ENCODE measurements at places on chromosomes 4 and X. TPM values are rescaled to one million over a fixed set of nuclear protein-coding genes. Genes with fewer than 3 reads are reported as not detected.

- no peak for DNase-seq
- no peaks in the 10 kb centered on the region for H3K36me3 ChIP-seq
- H3K4me3 ChIP-seq = no peak overlapping the region
- H3K27me3 ChIP-seq = no peaks in the 10 kb centered on the region
Observed at GRCh38 chrX:98717970-98718369, 1692.1 kb downstream of the PCDH19 start.

DNA sequence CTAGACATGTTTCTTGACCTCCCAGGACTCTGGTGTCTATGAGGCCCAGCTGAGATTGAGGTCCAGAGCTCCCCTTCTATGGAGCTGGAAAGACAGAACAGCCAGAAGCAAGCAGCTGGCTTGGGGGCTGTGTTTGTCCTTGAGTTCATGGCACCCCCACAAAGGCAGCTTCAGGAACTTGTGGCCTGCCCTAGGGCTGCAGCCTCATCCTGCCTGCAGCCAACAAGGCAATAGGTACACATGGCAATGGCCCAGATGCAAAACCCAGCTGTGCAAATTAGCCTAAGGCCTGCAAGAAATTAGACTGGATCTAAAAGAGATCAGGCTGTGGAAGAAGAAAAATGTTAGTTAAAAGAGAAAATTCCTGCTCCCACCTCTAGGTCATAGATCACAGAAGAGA, 131.7 kb upstream of the NALF2 start:
- no peak for DNase-seq
- H3K36me3 ChIP-seq = no peaks in the 10 kb centered on the region
- H3K4me1 ChIP-seq = no peaks in the 10 kb centered on the region
- H3K27me3 ChIP-seq = no peaks in the 10 kb centered on the region

- no peaks in the 10 kb centered on the region for H3K36me3 ChIP-seq
- H3K27me3 ChIP-seq = no peaks in the 10 kb centered on the region
- peaks cover 35% of the 10 kb centered on the region for H3K4me1 ChIP-seq
- no peak overlapping the region for H3K27ac ChIP-seq
- DNase-seq = no peak
Observed at GRCh38 chr4:41140410-41140809, 73.9 kb downstream of the APBB2 start.

- no peak overlapping the region for H3K4me3 ChIP-seq
- no peak overlapping the region for H3K27ac ChIP-seq
- H3K27me3 ChIP-seq = no peaks in the 10 kb centered on the region
- DNase-seq = no peak
- H3K36me3 ChIP-seq = no peaks in the 10 kb centered on the region
Observed at GRCh38 chr4:37935026-37935425, 25.2 kb upstream of the PTTG2 start.

DNA sequence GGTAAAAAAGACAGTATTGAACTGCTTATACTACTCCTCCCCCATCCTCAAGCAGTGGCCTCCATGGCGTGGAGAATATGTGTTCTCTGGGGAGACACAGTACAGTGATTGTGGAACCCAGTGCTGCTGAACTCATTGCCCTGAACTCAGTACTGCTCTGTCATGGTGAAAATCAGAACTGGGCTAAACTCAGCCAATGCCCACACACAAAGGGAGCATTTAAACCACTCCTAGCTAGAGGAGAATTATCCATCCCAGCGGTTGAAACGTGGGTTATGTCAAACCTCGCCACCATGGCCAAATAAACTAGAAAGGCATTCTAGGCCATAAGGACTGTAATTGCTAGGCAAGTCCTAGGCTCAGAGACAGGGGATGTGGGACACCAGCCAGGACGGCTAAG, 131.8 kb downstream of the SPOCK3 start:
- no peaks in the 10 kb centered on the region for H3K27me3 ChIP-seq
- DNase-seq = no peak
- no peak overlapping the region for H3K27ac ChIP-seq
- H3K4me3 ChIP-seq = no peak overlapping the region
- H3K36me3 ChIP-seq = no peaks in the 10 kb centered on the region

GRCh38 chrX:108642273-108642628, 94.1 kb downstream of the IRS4 start:
- no peak overlapping the region for H3K27ac ChIP-seq
- no peaks in the 10 kb centered on the region for H3K4me1 ChIP-seq
- no peak overlapping the region for H3K4me3 ChIP-seq
- no peak for DNase-seq
- H3K27me3 ChIP-seq = peaks cover 3% of the 10 kb centered on the region
- H3K36me3 ChIP-seq = no peaks in the 10 kb centered on the region

DNA sequence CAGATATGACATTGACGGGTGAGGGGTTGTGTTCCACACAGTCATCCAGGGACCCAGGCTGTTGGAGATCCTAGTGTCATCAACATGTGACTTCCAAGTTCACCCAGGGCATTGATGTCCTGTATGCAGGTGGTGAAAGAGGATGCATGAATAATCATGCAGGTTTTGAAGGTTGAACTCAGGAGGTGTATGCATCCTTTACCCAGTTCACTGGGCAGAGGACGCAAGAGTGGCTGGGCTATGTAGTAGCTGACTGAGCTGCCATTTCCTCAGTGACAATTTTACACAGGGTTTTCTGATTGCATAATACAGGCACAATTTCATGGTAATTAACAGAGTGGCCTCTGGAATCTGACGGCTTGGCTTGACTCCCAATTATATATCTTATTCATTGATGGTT, 323.0 kb downstream of the HS3ST1 start:
- H3K4me3 ChIP-seq = no peak overlapping the region
- H3K27ac ChIP-seq = no peak overlapping the region
- no peaks in the 10 kb centered on the region for H3K27me3 ChIP-seq
- no peaks in the 10 kb centered on the region for H3K4me1 ChIP-seq
- no peaks in the 10 kb centered on the region for H3K36me3 ChIP-seq

Gene CCKAR
- total RNA-seq = 0.12 TPM

DNA sequence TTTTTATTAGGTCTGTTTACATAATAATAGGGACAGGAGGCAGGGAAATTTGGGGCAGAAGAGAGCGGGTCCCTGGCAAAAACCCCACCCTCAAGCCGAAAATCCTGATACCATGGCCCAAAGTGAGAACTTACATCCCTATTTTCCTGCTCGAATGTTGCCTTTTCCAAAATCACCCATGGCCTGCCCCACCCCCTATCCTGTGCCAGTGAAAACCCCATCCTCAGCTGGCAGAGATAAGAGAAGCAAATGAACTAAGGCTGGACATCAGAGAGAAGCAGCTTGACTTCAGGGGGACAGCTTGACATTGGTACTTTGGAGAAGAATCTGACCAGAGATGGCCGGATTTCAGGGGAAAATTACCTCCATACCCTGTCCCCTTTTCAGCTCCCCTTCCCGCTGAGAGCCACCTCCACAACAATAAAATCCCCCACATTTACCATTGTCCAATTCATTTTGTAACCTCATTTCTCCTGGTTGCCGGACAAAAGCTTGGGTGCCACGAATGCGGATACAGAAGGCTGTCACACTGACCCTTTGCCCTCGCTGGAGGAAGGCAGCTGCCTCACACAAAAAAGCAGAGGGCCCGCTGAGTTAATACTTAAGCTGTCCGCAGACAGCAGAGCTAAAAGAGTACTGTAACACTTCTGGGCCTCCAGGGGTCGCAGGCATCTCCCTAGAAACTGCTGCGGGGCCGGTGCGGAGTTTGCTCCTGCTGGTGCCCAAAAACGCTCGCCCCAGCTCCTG, 196.2 kb downstream of the SNCA start:
- no peak overlapping the region for H3K27ac ChIP-seq
- no peak overlapping the region for H3K4me3 ChIP-seq
- peak; percentile 66 for DNase-seq
- no peaks in the 10 kb centered on the region for H3K4me1 ChIP-seq
- no peaks in the 10 kb centered on the region for H3K36me3 ChIP-seq

Gene RHOH
- 0.08 TPM for total RNA-seq

DNA sequence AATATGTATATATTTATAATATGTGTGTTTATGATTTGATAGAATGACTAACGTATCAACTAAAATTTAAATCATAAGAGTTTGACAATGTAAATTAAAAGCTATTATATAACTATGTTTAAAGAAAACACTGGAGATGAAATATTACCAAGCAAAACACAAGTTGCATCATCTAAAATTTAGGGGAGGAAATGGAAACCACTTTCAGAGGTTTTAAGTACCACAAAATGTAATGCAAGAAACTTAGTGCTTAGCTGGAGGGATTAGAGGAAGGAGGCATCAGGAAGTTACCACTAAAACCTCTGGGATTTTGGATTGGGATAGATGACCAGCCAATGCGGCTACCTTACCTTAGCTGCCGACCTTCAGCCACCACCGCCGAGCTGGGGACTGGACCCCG, 1192.1 kb upstream of the PRKX start:
- H3K27me3 ChIP-seq = no peaks in the 10 kb centered on the region
- H3K36me3 ChIP-seq = no peaks in the 10 kb centered on the region
- no peak for DNase-seq
- H3K4me1 ChIP-seq = no peaks in the 10 kb centered on the region
- no peak overlapping the region for H3K27ac ChIP-seq
- no peak overlapping the region for H3K4me3 ChIP-seq

GRCh38 chr4:54099287-54099747, 646 bp upstream of the GSX2 start:
- no peak overlapping the region for H3K27ac ChIP-seq
- no peak for DNase-seq
- H3K4me1 ChIP-seq = peaks cover 21% of the 10 kb centered on the region
- no peak overlapping the region for H3K4me3 ChIP-seq
- peaks cover 77% of the 10 kb centered on the region for H3K27me3 ChIP-seq

DNA sequence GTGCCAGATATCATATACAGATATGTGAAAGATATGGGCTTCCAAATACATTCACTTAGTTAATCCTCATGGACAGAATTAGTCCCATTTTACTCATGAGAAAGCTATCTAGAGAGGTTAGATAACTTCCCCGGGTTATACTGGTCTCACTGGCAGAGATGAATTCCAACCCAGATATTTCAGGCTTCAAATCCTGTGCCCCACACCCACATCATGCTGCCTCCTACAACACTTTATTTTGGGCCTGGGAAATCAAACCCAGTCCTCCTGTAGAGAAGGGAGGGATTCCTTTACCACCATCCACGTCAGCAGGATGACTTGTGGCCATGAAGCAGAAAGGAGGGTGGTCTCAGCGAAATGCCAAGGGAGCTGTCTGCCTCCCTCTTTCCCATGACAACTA, 113.8 kb downstream of the ATP10D start:
- no peak overlapping the region for H3K4me3 ChIP-seq
- H3K27me3 ChIP-seq = no peaks in the 10 kb centered on the region
- no peak overlapping the region for H3K27ac ChIP-seq
- DNase-seq = no peak
- no peaks in the 10 kb centered on the region for H3K4me1 ChIP-seq
- H3K36me3 ChIP-seq = no peaks in the 10 kb centered on the region

DNA sequence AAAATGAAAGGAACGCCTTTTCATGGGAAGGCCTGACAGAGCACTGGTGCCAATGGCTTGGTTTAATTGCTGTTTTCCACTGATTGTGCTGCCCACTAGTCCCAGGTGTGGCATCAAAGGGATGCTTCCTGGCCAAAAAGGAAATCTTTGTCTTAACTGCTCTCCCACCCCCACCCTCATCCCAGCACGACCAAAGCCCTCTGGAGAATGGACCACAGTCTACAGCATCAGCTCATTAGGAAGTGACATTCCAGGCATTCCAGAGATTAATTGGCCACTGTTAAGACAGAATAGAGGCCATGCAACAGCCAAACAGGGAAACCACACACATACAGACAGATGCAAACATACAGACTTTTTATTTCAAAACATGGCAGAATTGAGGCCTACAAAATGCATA, 143.2 kb downstream of the LHFPL1 start:
- DNase-seq = no peak
- no peaks in the 10 kb centered on the region for H3K36me3 ChIP-seq
- H3K4me3 ChIP-seq = no peak overlapping the region
- H3K4me1 ChIP-seq = no peaks in the 10 kb centered on the region
- H3K27ac ChIP-seq = no peak overlapping the region

DNA sequence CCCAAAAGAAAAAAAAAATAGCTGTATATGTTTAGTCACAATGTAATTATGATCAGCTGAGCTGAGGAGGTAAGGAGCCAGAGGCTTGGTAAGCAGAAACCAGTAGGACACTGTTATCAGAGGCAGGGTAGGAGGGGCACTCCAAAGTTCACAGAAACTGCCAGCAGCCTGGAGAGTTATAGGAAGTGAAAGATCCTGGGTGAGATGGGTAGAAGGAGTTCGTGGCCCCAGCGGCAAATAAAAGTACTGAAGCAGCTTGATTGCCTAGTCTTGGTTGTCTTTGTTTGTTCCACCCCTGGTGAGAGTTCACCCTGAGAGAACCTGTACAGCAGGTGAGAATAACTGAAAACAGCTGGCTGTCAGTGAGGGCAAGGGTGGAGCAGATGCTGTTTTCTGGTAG, 340.8 kb downstream of the ADGRL3 start:
- no peaks in the 10 kb centered on the region for H3K4me1 ChIP-seq
- H3K4me3 ChIP-seq = no peak overlapping the region
- no peak for DNase-seq
- no peaks in the 10 kb centered on the region for H3K36me3 ChIP-seq
- no peaks in the 10 kb centered on the region for H3K27me3 ChIP-seq

Gene DOK7
- 2.5 TPM for total RNA-seq

GRCh38 chrX:129737916-129738315, 863 bp upstream of the XPNPEP2 start:
- DNase-seq = no peak
- H3K4me3 ChIP-seq = no peak overlapping the region
- H3K4me1 ChIP-seq = no peaks in the 10 kb centered on the region

DNA sequence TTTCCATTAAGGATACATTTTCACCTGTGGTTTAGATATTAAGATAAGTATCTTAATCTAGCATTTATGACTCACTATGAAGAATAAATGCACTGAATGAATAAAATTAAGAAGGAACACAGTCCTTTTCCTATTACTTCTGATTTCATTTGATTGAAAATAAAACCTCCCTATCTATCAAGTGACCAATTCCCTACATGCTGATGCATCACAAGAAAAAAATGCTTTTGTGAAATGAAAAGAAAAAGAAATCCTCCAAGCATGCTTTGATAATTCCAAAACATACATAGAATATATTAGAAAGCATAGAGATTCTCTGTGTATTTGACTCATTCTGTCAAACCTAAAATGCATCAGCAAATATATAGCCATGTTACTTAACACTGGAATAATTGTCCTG, 37.1 kb downstream of the PCDH10 start:
- no peak for DNase-seq
- H3K27me3 ChIP-seq = no peaks in the 10 kb centered on the region
- H3K36me3 ChIP-seq = no peaks in the 10 kb centered on the region
- H3K4me3 ChIP-seq = no peak overlapping the region
- no peak overlapping the region for H3K27ac ChIP-seq
- no peaks in the 10 kb centered on the region for H3K4me1 ChIP-seq

Gene PABPC4L
- 0.43 TPM for total RNA-seq

GRCh38 chrX:153917869-153918268, 8.2 kb downstream of the ARHGAP4 start:
- no peaks in the 10 kb centered on the region for H3K36me3 ChIP-seq
- H3K4me1 ChIP-seq = no peaks in the 10 kb centered on the region
- peak; percentile 8 for DNase-seq
- H3K27me3 ChIP-seq = no peaks in the 10 kb centered on the region
- no peak overlapping the region for H3K27ac ChIP-seq

Gene TRAPPC11
- 15.0 TPM for total RNA-seq
